ENCODE measurements at places on chromosomes 2 and 18.

DNA sequence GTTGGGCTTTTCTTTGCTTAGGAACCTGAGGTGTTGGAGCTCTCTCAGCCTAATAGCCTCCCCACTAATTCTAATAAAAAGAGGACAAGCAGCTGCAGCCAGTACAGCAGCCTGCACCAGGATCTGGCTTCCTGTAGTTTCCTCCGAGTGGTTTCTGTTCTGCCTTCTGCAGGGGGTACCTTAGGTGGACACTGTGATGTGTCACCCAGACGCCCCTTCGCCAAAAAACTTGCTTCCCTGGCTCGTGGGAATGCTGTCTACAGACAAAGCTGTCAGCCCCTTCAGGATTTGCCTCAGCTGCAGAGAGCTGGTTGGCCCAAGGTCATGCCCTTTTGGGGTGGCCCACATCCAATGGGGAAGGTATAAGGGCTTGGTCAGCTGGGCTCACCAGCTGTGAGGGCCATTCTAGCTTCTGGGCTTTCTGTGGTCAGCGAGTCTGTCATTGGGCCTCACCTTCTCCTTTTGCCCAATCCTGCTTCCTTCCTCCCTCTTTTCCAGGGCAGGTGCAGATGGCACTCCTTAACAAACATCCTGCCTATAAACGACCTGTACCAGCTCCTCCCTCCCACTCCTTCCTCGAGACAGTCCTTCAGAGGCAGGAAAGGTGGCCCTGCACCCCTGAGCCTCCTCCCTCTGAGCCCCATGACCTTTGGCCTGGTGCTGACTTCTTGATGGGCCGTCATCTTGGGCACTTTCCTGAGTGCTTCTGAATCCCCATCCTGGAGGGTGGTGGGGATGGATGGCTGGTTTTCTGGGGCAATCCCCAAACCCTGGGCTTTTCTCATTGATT is 44.0 kb upstream of the ROCK2 start:
- no peak for DNase-seq

DNA sequence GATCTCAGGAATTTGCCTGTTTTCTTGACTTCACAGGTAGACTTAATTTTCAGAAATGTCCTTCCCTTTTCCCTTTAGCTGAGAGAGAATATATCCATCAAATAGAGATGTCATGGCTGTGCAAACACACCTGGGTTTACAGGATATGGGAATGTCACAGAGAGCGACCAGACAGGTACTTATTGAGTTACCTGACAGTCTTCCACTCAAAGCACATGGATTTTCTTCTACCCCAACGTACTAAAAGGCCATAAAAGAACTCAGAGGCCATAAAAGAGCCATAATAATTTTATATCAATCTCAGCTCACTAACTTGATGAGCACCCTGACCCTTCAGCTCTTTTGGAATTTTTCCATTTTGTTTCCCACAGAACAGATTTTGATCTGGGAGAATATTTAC is 5.3 kb upstream of the DTNA start:
- DNase-seq = no peak

DNA sequence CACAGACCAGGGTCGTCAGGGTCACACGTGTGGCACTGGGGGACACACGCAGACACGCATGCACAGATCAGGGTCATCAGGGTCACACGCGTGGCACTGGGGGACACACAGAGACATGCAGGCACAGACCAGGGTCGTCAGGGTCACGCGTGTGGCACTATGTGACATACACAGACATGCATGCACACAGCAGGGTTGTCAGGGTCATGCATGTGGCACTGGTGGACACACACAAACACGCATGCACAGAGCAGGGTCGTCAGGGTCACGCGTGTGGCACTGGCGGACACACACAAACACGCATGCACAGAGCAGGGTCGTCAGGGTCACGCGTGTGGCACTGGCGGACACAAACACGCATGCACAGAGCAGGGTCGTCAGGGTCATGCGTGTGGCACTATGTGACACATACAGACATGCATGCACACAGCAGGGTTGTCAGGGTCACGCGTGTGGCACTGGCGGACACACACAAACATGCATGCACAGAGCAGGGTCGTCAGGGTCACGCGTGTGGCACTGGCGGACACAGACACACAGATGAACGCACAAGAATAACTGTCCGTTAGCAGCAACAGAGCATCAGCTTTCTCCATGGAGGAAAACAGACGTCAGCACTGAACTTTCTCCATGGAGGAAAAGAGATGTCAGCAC is 34.9 kb downstream of the HDAC4 start:
- no peak for DNase-seq

DNA sequence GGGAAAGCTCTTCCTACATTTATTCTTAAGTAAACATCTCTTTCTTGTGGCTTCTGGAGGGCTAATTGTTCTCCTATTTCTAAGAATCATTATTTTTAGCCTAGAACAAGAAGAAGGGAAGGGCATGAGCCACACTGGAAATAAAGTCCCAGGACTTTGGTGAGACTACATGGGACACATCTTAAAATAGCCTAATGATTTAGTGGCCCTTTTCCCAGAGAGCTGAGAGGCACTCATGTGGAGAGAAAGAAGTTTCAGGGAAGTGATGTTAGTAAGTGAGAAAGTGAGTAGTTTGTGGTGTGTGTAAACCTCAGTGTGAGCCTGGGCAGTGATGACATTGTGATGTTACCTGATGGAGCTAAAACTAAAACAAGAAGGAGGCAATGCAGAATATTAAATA is 14.6 kb downstream of the ITGA4 start:
- DNase-seq = no peak
